ENCODE measurements at places on chromosomes 3 and 15.

DNA sequence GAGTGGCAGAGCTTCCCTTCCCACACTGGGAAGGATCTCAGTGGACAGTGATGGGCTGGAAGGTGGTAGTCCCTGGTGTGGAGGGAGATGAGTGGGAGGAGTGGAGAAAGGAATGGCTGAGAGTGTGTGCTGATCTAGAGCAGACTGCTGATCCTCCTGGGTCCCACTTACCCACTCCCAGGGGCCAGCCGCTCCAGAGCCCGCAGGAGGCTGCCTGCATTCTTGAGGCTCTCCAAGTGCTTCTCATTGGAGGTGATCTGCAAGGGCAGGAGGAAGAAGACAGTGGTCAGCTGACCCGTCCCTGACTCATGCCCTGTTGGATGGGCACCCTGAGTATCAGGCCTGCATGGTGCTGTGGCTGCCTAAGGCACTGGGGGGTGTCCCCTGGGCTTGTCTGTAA, 50.0 kb downstream of the CTNNB1 start:
- no peak for DNase-seq

GRCh38 chr15:89472785-89473256, 23.6 kb downstream of the RHCG start:
- no peak for DNase-seq

DNA sequence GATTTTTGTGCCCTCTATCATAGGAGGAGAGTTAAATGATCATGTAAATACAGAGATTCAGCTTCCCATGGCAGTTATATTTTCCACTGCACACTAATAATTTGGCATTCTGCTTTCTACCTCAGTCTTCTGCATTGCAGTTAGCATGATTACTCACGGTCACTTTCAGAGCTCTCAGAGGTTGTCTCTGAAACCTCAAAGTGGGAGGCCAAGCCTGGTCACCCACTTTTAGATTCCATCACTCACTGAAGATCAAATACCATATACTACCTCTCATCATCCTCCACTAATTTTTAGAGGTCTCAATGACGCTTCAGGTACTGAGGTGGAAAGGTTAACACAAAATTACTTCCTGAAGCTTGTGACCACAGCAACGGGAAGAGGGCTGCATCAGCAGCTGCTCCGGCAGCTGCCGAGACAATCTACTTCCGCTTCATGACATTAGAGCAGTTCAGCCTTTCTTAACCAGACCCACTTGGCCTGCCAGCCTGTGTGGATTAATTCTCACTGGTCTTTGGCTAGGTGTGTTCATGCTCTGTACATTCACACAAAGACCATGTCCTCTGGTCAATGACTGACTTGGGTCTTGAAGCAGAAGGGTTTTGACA, 416.4 kb upstream of the PDZRN3 start:
- DNase-seq = no peak

DNA sequence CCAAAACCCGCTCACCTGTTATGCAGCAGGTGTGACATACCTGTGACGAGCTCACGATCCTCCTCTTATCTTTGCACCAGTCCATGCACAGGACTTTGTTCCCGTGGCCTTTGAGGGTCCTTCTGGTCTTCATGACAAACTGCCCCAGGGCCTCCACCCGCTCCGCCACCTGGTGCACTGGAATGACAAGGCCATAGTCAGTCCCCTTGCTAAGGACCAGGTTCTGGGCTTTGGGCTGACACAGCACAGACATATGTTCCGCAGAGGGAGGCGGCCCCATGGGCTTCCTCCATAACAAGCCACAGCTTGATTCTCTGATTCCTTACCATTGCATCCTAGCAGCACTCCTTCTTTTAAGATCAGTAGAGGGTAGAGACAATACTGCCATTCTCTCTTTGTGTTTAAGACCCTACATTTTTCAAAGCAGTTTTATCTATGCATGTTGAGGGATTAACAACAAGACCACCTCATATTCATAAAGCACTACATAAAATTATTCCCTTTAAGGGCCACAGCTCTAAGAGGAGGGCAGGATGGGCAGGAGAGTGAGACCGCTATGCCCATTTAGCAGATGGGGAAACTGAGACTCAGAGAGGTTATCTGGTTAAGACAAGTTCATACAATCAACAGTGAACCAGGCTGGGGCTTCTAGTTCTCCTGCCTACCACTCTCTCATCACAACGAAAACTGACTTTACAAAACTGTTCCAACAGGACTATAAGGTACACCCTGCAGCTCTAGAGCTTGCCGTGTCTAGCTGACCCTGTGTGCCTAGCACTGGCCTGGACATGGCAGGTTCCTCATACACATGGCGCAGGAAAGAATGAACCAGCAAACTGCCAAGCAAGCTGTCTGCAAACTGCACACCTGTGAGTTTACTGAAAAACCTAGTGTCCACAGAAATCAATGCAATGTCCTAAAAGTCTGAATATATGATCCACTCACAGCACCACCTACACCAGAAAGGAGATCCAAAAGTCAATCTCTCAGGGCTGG, 37.0 kb downstream of the GNB5 start:
- no peak for DNase-seq

- no peak for DNase-seq
Observed at GRCh38 chr15:61500523-61500922, 271.4 kb upstream of the RORA start.

- DNase-seq = no peak
Observed at GRCh38 chr3:89049119-89049518, 58.3 kb upstream of the EPHA3 start.

DNA sequence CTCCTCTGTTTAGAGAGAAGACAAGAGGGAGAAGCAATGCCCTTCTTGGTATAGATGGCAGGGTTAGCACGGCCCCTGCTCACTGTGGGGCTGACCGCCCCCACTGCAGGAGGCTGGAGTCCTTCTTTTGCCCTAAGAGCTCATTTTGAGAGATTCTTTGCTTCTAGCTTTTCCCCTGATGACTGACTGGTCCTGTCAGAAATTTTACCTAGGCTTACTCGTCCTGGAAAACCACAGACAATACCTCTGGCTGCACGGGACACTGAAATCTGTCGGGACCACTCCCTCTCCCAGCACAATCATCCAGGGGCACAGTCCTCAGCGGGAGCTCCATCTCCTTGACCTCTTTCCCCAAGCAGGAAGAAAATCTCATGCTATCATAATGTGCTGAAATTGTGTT, 143.0 kb upstream of the RGMA start:
- DNase-seq = no peak

DNA sequence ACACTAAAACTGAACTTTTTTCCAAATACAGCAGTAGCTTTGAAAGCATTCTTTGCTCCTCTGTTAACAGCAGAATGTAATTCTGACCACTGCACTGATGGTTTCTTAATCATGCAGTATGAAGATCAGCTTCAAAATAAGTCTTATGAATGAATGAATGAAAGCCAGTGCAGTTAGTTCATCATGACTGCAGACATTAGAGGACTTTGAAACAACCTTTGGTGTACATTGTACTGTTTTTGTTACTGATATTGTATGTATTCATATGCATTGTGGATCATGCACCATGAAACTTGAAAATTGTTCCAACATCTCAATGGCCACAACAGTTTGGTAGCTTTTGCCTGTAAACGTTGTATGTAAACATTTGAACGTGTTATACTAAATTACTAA, 1.3 kb upstream of the TNIK start:
- no peak for DNase-seq

DNA sequence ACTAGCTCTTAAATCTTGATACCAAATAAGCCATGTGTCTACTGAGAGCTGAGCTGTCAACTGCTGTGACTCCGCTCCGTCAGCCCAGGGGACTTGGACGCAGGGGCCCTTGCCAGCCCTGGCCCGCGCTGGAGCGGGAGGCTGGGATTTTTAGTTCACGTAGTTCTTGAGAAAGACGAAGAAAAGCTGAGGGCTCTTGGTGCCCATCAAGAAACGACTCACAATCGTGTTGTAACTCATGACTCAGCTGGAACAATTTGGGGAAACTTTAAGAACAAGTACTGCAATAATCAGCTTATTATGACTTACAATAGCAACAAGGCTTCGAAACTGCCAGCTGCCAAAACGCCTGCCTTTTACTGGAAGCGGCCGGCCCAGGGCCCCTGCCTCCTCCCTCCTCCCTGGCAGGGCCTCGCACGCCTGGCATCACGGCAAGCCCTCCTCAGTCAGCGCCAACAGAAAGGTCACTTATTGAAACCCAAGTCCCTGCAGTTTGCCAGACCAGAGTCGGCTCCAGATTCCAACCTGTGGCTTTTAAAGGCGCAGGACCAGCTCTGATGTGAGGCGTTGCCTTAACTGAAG, 60.3 kb downstream of the RGMA start:
- DNase-seq = peak; percentile 26

DNA sequence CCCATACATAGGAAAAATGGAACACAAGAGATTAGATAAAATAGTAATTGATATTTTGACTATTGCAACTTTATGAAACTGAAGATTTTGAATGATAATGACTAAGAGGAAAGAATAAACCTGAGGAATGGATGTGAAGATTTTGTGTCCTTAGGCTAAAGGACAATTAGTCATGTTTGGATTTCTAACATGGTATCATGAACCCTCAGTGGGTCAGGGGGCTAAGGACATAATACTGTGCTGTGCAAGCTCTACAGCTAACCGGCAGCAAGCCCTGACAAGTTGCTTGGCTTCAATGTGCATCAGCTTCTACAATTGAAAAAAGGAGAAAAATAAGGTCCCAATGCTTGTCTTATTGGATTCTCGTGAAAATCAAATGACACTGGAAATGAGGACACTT, 491.0 kb downstream of the MECOM start:
- no peak for DNase-seq

- no peak for DNase-seq
Observed at GRCh38 chr15:101028321-101028720, 109.2 kb downstream of the LRRK1 start.

- DNase-seq = no peak
Observed at GRCh38 chr3:170634663-170635384, 48.9 kb upstream of the SLC7A14 start.

- DNase-seq = peak; percentile 97
Observed at GRCh38 chr3:42036483-42036823, 54.7 kb upstream of the TRAK1 start.
